Fibroblast of skin of left quadriceps (primary cell): ENCODE measurements at places on chromosomes 1 and 21.

- DNase-seq = no peak
These were observed 15.2 kb downstream of the PRDM16 start for GRCh38 chr1:3084154-3084553.

DNA sequence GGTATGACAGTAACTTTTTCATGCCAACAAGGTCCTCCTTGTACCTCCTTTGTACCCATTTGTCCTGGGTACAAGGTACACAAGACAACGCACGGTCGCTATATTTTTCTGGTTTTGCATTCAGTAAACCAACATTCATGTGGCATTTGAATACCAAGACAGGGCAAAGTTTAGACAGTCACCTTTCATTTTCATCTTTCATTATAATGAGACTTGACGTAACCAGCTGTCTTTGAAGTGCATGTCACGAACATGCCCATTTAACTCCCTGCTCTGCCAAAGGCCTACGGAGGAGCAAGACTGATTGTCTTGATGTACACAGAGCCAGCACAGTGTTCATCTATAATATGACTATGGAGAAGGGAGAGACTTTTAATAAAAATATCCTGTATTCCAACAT lies 91.0 kb downstream of the SETD4 start:
- no peak for DNase-seq

- DNase-seq = no peak
These were observed 34.4 kb downstream of the KIAA0040 start for GRCh38 chr1:175158170-175158591.

GRCh38 chr1:31585736-31586365 lies 9.5 kb downstream of the TINAGL1 start:
- no peak for DNase-seq

GRCh38 chr1:168285521-168285790 lies 4.8 kb downstream of the TBX19 start:
- no peak for DNase-seq

- no peak for DNase-seq
These were observed 3.8 kb downstream of the ZNF672 start for GRCh38 chr1:248841702-248842395.

- DNase-seq = no peak
These were observed 14.3 kb downstream of the RC3H1 start for GRCh38 chr1:174007851-174008250.

GRCh38 chr1:118290046-118290445 lies 105.0 kb upstream of the SPAG17 start:
- DNase-seq = no peak

DNA sequence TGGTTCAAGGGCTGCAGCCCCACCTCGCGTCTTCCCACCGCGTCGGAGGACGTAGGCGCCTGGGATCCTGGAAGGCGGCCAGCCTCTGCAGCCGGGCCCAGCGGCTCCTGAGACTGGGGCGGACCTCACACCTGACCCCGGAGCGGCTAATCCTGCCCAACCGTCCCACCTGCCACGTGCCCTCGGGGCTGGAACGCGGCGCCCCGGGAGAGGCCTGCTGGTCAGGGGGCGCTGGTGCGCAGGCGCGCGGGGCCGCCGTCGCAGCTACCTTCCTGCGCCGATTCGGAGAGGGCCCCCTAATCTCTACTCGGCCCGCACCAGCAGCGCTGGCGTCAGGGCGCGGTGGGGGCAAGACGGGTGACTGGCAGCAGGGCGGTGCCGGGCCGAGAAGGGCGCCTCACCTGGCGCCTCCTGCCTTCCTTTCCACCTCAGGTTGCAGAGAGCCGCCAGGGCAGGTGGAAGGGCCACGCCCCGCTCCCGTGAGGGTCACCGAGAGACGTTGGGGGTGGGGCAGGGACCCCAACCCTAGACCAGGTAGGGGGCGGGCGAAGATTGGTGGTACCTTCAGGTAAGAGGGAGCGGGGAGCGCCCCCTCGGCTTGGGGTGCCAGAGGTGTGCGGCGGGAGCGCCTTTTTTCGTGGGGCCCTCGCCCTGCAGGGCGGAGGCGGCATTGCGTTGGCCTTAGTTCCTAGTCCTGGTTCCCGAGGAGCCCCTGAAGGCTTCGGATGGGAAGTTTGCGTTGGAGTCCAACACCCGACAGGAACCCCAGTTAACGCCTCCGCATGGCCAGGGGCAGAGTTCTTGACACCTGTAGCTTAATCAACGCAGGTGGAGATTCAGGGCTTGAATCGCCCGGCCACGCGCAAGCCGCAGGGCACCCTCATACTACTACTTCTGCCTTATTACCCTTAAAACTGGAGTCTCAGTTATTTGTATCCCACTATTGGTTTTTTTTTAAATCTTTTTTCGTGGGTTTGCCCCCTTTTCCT lies at the start of gene TDRD5:
Gene TDRD5 (plus strand): TSS at position 241 of the 989 bp plus-strand sequence. CDS start 784 bp downstream, outside the sequence.
- DNase-seq = no peak

DNA sequence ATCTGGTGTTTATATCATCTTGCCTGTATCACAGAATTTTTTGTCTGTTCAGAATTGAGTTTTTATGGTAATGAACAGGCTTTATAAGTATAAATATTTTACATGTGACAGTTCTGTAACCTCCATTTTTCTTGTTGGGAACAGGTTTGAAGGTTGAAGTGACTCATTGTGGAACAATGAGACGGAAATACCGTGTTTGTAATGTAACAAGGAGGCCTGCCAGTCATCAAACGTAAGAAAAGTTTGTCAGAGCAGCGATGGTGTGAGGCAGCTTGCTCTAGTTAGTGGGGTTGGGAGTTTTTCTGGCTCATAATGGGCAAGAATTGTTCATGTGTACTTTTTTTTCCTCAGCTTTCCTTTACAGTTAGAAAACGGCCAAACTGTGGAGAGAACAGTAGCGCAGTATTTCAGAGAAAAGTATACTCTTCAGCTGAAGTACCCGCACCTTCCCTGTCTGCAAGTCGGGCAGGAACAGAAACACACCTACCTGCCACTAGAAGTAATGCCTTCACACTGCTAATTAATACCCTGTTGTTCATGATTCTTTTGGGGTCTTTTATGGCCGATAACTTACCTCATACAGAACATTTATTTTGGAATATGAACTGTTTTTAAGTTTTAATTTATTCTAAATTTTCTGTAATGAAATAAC lies 75.2 kb upstream of the TEKT2 start:
- no peak for DNase-seq

DNA sequence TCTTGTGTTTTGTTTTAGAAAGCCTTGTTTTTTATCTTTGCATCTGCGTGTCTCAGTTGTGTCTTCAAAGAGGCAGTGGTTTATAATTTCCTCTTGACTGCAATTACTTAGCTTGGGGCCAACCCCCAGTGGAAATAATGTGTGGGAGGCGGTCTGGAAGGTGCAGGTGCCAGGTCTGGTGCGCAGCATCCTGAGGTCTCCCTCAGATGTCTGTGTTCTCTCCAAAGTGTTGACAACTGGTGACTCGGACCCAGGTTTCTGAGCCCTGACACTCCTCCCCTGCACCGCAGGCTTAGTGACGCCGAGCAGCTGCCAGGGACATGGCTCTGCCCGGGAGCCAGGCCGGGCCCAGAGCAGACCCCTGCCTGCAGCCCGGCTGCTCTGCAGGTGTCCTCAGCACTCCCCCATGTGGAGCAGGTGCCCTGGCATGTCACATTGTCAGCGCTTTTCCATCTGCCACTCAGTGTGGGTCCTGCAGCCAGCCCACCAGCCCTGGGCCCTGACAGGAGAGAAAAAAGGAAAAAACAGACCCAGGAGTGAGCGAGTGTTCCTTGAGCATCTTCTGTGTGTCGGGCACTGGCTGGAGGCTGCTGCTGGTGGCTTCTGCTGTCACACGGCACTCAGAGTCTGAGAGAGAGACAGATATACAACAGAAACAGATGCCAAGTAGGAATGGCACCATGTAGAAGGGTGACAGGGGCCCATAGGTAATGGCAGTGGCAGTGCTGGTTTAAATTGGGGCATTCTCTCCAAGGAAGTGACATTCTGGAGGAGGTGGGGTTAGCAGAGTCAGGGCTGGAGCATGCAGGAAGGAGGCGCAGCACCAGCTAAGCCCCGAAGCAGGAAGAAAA lies 24.8 kb upstream of the SELENON start:
- DNase-seq = no peak

DNA sequence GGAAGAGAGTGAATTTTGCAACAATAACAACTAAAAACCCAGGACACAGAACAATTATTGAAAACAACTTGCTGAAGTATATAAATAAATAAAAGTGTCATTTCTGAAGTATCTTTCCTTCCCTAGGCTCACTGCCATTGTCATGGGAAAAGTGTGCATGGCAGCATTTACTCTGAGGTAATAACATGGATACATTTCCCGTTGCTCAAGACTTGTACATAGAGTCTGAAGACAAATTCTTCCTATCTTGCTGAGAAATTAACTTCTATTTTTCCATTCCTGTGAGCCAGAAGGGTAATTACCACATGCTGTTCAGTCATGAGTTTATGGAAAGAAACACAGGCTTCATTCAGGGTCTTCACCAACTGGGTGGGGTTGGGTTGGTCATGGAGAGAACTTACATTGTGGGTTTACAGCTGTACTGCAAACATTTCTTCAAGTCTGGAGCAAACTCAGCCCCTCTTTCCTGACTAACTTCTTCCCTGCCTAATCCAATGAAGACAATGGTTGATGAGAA lies 32.2 kb downstream of the ST6GALNAC3 start:
- no peak for DNase-seq

- DNase-seq = peak; percentile 93
These were observed at the start of gene FOXJ3 for GRCh38 chr1:42335050-42335808. Gene FOXJ3 (minus strand): TSS chr1:42335235. CDS start chr1:42311093, 24,142 bp downstream.

DNA sequence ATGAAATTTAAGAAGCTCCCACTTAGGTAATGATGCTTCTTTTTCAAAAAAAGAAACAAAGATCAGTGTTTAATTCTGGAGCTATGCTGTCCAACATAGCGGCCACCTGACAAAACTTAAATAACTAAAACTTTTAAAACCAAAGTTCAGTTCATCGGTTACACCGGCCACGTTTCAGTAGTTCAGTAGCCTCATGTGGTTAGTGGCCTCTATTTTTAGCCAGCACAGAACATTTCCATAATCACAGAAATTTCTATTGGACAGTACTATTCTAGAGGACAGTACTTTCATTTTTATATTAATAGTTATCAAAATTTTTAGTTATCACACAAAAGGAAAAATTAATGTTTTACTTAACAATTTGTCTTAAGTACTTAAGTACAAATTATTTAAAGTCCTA lies 141.0 kb downstream of the USP25 start:
- no peak for DNase-seq

DNA sequence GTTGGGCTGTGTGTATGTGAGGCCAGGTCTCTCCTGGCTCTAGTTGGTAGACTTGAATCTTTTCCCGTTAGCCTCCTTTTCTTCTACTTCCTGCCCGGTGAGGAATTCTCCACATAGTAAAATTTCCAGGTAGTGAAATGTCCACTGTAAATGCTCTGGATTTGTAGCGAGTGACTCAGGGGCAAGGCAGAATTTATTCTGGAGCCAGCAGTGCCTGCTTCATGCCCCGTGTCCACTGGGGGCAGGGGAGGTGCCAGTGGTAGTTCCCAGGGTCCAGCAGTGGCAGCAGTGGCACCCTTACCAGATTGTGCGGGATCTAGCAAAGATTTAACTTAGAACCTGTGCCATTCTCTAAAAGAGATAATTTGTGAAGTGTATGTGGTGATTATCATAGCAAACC lies 74.5 kb upstream of the USP24 start:
- DNase-seq = no peak

DNA sequence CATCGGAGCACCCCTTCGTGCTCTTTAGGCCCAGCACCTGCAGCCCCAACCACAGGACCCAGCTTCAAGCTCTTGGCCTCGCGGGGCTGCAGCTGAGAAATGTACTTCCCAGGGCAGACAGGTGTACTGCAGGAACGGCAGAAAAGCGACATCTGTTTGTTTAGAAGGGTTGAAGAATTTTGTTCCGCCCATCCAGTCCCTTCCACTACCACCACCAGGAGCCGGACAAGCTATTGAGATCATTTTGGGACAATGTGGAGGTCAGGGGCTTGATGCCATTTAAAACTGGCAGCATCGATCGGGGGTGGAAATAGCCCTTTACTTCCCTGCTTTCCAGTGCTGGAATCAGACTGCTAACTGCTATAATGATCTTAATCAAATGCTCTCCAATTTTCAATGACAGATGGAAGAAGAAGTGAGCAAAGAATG lies 1.7 kb downstream of the SERTAD4 start:
- no peak for DNase-seq

GRCh38 chr1:36492491-36492890 lies 9.8 kb upstream of the CSF3R start:
- DNase-seq = no peak

DNA sequence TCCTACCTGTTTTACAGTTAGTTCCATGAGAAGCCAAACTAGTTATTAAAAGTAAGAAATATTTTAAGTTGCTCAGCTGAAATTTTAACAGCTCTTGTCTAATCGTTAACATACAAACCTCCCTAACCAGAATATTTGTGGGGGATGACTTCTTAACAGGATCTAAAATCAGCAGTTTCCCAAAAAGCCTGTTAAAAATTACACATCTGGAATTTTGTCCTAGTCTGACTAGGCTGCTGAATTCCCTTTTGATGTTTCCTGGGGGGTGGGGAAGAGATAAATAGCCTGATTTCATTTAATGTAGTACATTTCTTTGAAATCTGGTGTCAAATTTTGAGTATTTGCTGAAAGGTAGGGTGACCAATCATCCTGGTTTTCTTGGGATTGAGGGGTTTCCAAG lies 78.8 kb upstream of the ARHGAP29 start:
- DNase-seq = no peak

- no peak for DNase-seq
These were observed 19.0 kb downstream of the KDF1 start for GRCh38 chr1:26941311-26941710.

- peak; percentile 6 for DNase-seq
These were observed 100.2 kb downstream of the SPATA46 start for GRCh38 chr1:162276493-162276892.

DNA sequence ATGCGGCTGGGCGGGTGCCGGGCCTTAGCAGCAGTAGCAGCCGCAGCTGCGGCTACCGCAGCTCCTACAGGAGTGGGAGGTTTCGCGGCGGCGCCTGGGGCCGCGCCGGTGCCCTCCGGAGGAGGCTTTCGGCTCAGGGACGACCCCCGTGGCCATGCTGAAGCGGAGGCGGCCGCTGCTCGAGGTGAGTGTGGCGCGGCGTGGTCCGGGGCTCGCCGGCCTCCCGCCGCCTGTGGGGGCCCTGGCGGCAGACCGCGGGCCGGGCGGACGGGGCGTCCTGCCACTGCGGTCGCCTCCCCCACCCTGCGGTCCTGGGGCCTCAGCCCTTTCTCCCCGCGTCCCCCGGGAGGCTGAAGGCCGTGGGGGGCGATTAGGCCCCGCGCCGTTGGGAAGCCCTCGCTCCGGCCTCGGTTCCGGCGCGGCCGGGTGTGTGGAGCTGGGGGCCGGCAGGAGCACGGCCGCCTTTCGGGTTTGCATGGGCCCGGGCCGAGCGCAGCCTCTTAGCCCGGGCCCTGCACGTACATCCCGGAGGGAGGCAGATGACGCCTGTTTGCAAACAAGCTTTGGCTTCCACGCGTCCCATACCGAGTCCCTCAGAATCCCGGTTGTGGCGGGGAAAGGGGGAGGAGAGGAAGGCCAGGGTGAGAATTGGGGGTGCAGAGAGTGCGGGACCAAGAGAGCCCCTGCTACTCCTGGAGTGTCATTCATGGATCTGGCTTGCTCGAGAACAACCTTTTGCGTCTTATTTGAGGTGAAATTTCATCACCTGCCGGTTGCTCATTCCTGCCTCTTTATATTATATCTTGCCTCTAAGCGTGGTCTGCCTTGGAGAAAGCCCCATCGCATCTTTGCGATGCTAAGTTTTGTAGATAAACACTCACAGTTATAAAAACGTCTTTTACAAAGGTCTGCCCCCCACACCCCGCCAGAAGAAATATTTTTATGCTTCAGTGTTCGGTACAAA lies 613 bp downstream of the ZFYVE9 start:
- DNase-seq = peak; percentile 18

GRCh38 chr1:199981584-199981983 lies 45.9 kb upstream of the NR5A2 start:
- DNase-seq = no peak

- DNase-seq = peak; percentile 11
These were observed 29.2 kb upstream of the CNTN2 start for GRCh38 chr1:205013683-205014367.

GRCh38 chr1:169018751-169019150 lies 87.7 kb upstream of the ATP1B1 start:
- no peak for DNase-seq
